ENCODE measurements at places on chromosomes 13 and 19. TPM values are rescaled to one million over a fixed set of nuclear protein-coding genes. Genes with fewer than 3 reads are reported as not detected.
A peak's percentile ranks its signal among the peaks of the same experiment; 100 is the strongest.

Gene CLEC4G
- total RNA-seq = not detected

Gene IL27RA
- 2.9 TPM for total RNA-seq

- peak; percentile 70 for DNase-seq
Observed at GRCh38 chr19:18029617-18030338, 21.8 kb downstream of the ARRDC2 start.

- no peak for DNase-seq
Observed at GRCh38 chr19:48813123-48813913, 2.5 kb upstream of the BCAT2 start.

GRCh38 chr19:19911150-19911549 lies 10.4 kb downstream of the ZNF93 start:
- DNase-seq = peak; percentile 72

DNA sequence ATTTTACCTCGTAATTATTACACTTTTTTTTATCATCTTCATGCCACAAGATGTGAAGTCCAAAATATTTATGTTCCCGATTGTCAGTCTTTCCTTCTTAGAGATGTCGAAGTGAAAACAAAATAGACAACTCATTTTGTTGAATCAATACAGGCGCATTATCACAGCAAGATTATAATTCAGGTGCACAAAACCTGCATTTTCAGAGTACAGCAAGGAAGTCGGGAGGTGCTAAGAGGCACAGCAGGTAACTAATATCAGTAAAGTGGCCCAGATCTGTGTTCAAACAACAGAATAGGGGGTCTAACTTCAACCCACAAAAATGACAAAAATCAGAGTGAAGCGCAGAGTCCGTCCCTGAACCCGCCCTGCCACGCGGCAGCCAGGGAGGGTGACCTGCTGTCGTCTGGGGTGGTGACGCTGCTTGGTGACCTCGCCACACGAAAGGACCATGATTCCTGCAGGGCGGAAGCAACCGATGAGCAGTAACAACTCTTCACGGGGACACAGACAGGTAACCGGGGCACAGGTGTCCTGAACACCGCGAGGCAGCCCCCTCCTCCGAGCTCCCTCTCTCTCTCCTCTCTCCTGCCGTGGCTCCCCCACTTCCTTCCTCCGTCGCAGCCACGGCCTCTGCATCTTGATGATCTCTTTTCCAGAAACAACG lies 50.9 kb upstream of the SPACA7 start:
- no peak for DNase-seq

Measured in fibroblast of villous mesenchyme (primary cell).